Jurkat, Clone E6-1 (cell line): ENCODE measurements at places on chromosomes 2 and 18.
A peak's percentile ranks its signal among the peaks of the same experiment; 100 is the strongest.

DNA sequence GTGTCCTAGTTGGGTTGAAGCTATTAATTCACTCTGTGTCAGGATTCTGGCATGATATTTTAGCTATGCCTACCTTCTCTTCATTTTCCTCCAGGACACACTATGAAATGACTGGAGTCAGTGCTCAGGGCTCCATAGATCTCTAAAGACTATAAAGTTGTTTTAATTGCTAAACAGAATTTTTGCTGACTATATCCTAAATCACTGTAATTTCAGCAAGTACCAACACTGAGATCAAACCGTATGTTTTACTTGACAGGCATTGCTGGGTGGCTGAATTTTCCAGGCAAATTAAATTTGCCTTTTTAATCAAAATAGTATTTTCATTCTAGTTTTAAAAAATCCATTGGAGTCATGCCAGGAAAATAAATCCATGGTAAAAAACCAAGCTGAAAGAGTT, 138.1 kb downstream of the LRP1B start:
- DNase-seq = no peak

DNA sequence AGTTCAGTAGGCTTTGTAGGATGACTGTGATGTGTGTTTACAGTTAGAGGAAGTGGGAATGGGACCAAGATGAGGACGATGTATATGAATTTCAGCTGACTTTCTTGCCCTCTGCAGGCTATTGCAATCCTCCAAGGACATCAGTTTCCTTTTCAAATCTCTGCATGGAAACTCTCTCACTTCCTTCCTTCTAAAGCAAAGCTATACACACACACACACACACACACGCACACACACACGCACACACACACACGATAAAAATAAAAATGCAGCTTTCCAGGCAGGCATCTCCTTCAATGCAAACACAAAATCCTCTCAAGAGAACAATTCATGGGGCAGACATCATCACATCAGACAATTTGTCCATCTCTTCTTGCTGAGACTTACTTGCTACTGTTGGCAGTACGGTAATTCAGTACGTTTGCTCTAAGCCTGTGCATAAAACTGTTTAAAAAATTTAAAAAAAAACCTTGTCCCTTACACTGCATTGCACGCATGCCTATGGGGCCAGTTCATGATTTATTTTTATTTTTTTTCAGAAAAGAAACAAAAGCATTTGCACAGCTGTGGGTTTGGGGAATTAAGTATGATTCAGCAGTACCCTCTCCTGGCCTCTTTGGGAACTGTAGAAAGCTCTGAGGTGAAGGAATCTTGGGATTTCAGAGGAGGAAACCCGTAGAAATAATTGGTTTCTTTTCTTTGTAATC, 27.1 kb upstream of the ICOS start:
- DNase-seq = peak; percentile 11

DNA sequence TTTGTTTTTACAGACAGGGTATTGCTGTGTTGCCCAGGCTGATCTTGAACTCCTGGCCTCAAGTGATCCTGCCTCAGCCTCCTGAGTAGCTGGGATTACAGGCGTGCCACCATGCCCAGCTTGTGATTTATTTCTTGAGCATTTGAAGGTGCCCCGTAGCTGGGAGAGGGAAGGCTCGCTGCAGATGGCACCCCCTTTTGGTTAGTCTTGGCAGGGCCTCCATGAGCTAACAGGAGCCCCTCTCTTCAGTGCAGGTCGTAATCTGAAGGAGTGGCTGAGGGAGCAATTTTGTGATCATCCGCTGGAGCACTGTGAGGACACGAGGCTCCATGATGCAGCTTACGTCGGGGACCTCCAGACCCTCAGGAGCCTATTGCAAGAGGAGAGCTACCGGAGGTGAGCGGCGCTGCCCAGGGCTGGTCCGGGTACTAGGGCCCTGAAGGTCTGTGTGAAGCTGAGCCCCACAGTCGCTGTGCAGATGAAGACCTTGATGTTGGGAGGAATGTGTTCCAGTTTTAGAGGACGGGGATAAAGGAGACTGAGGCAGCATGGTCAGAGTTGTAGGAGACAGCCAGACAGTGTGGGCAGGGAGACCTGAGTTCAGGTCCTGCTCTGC, 6.7 kb downstream of the ASB1 start:
- DNase-seq = no peak

- no peak for DNase-seq
Measured at GRCh38 chr2:122883849-122884248, 1128.4 kb downstream of the TSN start.

GRCh38 chr2:53317861-53318260, 449.7 kb upstream of the CHAC2 start:
- DNase-seq = no peak

DNA sequence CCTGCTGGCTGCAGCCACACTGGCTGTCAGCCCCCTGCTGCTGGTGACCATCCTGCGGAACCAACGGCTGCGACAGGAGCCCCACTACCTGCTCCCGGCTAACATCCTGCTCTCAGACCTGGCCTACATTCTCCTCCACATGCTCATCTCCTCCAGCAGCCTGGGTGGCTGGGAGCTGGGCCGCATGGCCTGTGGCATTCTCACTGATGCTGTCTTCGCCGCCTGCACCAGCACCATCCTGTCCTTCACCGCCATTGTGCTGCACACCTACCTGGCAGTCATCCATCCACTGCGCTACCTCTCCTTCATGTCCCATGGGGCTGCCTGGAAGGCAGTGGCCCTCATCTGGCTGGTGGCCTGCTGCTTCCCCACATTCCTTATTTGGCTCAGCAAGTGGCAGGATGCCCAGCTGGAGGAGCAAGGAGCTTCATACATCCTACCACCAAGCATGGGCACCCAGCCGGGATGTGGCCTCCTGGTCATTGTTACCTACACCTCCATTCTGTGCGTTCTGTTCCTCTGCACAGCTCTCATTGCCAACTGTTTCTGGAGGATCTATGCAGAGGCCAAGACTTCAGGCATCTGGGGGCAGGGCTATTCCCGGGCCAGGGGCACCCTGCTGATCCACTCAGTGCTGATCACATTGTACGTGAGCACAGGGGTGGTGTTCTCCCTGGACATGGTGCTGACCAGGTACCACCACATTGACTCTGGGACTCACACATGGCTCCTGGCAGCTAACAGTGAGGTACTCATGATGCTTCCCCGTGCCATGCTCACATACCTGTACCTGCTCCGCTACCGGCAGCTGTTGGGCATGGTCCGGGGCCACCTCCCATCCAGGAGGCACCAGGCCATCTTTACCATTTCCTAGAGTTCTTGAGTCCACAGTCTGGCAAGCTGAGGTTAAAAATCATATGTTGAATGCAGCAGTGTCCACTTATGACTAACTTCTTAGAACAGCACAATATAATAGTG, 741 bp downstream of the GPR148 start:
- no peak for DNase-seq
